CD4-positive, alpha-beta T cell treated with Interleukin-15 for 4 hours (primary cell): ENCODE measurements at places on chromosomes 13 and 19.
A peak's percentile ranks its signal among the peaks of the same experiment; 100 is the strongest.

- peak; percentile 84 for DNase-seq
Observed at GRCh38 chr19:19531951-19532805, 3.5 kb downstream of the YJEFN3 start.

DNA sequence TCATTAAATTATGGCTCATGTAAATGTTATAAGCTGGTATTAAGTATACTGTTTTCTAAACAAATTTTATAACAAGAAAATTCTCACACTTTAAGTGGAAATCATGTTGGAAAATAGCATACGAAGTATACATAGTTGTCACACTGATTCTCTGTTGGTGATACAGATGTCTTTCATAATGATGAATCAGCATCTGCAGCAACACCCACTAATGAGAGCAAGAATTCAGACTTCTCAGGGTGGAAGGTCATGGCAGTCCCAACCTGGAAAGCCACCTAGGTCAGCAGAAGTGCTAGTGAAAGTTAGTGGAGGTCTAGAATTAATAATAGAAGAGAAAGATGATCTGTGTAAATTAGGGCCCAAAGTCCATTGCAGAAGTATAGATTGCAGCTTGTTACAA, 719.7 kb upstream of the MIR17HG start:
- no peak for DNase-seq

- no peak for DNase-seq
Observed at GRCh38 chr13:78977311-78977710, 318.4 kb upstream of the OBI1 start.

- no peak for DNase-seq
Observed at GRCh38 chr13:110531100-110531499, 30.4 kb downstream of the RAB20 start.

DNA sequence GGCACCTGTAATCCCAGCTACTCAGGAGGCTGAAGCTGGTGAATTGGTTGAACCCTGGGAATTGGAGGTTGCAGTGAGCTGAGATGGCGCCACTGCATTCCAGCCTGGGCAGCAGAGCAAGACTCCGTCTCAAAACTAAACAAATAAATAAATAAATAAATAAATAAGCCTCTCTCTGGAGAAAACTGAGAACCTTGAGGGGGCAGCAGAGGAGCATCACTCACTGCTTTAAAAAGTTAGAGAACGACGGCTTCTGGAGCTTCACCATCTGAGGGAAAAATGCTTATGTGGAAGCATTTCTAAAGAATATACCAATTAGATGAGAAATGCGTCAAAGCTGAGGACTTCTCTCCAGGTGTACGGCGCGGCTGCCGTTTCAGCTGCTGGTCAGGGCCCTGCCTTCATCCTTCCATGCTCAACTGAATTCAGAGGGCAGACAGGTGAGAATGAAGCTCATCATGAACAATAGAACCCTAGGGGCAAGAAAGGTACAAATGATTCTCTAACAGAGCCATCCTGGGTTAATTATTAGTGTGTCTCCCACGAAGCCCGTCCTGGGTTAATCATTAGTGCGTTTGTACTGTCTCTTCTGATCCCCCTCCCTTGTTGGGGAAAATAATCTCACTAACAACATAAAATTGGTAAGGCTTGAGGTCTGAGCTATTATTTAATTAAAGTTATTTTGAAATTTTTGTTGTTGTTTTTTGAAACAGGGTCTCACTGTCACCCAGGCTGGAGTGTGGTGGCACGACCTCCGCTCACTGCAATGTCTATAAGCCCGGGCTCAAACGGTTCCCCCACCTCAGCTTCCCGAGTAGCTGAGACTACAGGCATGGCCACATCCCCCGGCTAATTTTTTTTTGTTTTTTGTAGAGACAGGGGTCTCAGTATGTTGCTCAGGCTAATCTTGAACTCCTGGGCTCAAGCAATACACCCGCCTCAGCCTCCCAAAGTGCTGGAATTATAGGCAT, 80.1 kb downstream of the IPO5 start:
- no peak for DNase-seq

GRCh38 chr13:99666146-99666805, 165.0 kb downstream of the TM9SF2 start:
- no peak for DNase-seq

- no peak for DNase-seq
Observed at GRCh38 chr19:7832009-7832408, 2.0 kb downstream of the EVI5L start.

- no peak for DNase-seq
Observed at GRCh38 chr13:111489301-111489700, 168.9 kb downstream of the TEX29 start.

DNA sequence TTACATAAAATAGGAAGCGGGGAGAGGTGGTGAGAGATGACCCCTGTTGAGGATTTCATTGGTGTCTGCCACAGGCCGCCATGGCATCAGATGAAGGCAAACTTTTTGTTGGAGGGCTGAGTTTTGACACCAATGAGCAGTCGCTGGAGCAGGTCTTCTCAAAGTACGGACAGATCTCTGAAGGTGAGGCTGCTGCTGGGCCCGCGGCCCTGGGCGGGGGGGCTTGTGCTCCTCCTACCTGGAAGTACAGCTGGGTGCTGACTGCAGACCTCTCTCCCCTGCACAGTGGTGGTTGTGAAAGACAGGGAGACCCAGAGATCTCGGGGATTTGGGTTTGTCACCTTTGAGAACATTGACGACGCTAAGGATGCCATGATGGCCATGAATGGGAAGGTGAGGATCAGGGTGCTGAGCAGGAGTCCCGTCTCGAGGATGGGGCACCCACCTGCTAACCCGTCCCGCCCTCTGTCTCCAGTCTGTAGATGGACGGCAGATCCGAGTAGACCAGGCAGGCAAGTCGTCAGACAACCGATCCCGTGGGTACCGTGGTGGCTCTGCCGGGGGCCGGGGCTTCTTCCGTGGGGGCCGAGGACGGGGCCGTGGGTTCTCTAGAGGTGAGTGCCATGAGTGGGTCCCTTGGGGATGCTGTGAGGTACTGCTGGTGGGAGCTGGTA, 1.9 kb downstream of the CIRBP start:
- no peak for DNase-seq

GRCh38 chr13:32415019-32415418, 12.9 kb downstream of the N4BP2L1 start:
- DNase-seq = peak; percentile 18

- DNase-seq = no peak
Observed at GRCh38 chr13:84649853-84650252, 767.6 kb upstream of the SLITRK1 start.

- DNase-seq = no peak
Observed at GRCh38 chr13:75896271-75896670, 260.1 kb downstream of the LMO7 start.

- DNase-seq = no peak
Observed at GRCh38 chr13:50809133-50810090, 34.1 kb downstream of the DLEU7 start.

- DNase-seq = no peak
Observed at GRCh38 chr13:102862624-102863210, 16.9 kb downstream of the ERCC5 start.

GRCh38 chr13:109355166-109355565, 431.2 kb downstream of the IRS2 start:
- DNase-seq = no peak

GRCh38 chr13:98664510-98664909, 87.6 kb upstream of the STK24 start:
- DNase-seq = no peak

DNA sequence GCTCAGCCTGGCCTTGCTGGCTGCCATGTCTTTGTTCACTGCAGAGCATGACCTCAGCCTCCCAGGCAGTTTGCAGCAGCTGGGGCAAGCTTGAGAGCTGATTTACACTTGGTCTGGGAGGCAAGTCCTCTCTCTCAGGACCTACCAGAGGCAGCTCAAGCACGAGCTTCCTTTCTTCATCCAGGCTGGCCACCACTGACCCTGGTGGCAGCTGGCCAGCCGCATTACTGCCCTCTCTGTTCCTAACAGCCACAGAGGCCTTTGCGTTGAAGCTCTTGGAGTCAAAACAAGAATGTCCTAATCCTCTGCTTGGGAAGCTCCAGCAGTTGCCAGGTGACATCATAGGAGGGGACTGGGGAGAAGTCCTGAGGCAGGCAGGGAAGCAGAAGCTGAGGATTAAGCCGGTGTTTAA, 85.7 kb downstream of the NUFIP1 start:
- DNase-seq = no peak

DNA sequence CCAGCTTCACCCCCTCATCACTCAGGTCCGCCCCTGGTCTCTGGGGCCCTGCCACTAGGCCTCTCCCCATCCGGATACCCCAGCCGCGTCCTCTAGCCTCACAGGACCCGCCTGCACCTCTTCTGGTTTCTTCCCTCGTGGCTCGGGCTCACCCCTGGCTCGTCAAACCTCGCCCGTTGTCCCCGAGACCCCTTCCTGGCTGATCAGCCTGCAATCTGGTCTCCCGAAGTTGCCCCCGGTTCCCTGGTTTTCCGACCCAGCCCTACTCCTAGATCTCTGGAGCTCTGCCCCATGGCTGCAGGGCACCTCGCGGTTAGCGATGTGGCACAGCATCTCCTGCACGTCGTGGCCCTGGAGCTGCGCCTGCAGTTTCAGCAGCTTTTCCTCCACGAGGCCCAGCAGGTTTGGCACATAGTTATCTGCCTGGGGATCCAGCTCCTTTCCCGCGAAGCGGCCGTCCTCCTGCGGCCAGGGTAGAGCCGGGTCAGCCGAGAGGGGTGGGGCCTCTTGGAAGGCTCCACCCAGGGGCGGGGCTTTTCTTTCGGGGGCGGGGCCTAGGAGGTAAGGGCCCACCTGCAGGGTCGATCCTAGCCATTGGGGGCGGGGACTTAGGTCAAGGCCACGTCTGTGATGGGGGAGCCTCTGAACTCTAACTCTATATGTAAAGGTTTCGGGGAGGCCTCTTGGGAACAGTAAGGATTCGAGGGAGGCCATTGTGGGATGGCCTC, 2.4 kb upstream of the RGL3 start:
- no peak for DNase-seq

GRCh38 chr19:53871454-53871853, 3.8 kb downstream of the MYADM start:
- no peak for DNase-seq

- no peak for DNase-seq
Observed at GRCh38 chr19:33391631-33392249, 18.2 kb downstream of the CEBPG start.

GRCh38 chr13:84303035-84303434, 420.8 kb upstream of the SLITRK1 start:
- DNase-seq = no peak

GRCh38 chr13:48955536-48955935, 20.2 kb upstream of the FNDC3A start:
- no peak for DNase-seq

GRCh38 chr19:9641810-9642209, 20.8 kb upstream of the ZNF561 start:
- DNase-seq = no peak

GRCh38 chr19:29173896-29174295, 39.1 kb downstream of the UQCRFS1 start:
- no peak for DNase-seq

- DNase-seq = peak; percentile 46
Observed at GRCh38 chr19:1213391-1214286, 8.1 kb downstream of the STK11 start.
